ENCODE measurements at places on chromosomes 2 and 18.

DNA sequence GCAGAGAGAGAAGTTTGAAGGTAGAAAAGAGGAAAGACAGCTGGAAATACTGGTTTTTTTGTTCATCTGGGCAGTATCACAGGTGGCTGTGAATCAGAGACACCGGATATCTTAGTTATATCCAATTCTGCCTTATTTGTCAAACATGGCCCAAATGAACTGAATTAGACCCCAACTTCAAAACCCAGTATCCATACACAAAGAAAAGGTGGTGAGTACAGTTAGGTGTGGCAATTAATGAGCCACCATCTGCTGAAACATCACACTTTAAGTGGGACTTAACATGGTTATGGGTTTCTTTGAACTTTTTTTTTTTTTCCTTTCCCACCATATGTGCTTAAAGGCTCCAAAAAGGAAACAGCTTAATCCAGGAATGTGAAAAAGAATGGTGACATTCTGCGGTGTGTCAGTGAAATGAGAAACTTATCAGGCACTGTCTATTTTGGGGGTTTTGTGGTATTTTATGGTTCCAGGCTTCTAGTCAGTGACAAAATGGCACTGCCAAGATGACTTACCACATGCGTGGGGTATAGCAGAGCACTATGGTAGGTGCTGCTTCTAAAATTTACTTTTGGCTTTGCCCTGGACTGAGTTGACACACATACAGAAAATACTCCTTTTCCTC lies 5.0 kb upstream of the TMEM178A start:
- no peak for DNase-seq

- no peak for DNase-seq
Observed at GRCh38 chr18:38868757-38869156, 1303.2 kb upstream of the CELF4 start.

GRCh38 chr18:63105636-63106316 lies 213.8 kb downstream of the BCL2 start:
- no peak for DNase-seq

DNA sequence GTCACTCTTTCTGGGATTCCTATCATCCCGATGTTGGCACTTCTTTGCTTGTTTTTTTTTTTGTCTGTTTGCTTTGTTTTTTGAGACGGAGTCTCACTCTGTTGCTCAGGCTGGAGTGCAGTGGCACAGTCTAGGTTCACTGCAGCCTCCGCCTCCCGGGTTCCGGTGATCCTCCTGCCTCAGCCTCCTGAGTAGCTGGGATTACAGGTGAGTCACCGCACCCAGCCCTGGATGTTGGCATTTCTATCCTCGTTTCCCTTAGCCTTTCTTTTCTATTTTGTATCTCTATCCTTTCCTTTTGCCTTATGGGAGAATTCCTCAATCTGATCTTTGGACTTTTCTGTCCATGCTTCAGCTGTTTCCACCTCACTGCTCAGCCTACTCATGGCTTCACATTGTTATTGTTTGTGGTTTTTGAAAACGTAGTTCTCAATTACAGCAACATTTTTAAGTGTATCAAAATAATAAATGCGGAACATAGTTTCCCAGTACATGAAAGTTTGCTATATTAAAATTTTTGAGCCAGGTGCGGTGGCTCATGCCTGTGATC lies 62.1 kb upstream of the ZNF516 start:
- no peak for DNase-seq

Measured in type B pancreatic cell (in vitro differentiated cells).